Activated naive CD8-positive, alpha-beta T cell treated with anti-CD3 and anti-CD28 coated beads, Interleukin-2, amount 10 ng/mL, durations not matched to agents 7 days and 5 days (primary cell): ENCODE measurements at places on chromosomes 13 and 19.
A peak's percentile ranks its signal among the peaks of the same experiment; 100 is the strongest.

GRCh38 chr13:90919153-90919552, 428.3 kb upstream of the MIR17HG start:
- no peak for DNase-seq
- H3K27ac ChIP-seq = no peak overlapping the region
- no peaks in the 10 kb centered on the region for H3K36me3 ChIP-seq
- no peak overlapping the region for H3K4me3 ChIP-seq

DNA sequence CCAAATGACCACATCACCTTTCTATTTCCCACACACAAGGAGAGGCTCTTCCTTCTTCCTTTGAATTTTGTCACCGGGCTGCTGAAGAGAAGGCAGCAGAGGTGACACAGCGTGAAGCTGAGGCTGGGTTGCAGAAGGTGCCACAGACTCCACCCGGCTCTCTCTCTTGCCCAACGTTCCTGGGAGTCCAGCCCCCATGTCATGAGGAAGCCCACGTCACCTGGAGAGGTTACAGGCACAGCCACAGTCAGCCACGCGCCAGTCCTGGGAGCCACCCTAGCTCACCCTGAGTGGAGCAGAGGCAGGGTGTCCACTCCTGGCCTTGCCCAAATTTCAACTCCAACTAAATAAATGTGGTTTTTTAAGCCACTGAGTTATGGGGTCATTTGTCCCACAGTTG, 4.8 kb upstream of the TMEM255B start:
- H3K4me1 ChIP-seq = peaks cover 8% of the 10 kb centered on the region
- H3K27ac ChIP-seq = no peak overlapping the region
- H3K4me3 ChIP-seq = no peak overlapping the region

GRCh38 chr13:94972262-94972661, 259.9 kb upstream of the SOX21 start:
- peaks cover under 1% of the 10 kb centered on the region for H3K4me1 ChIP-seq
- no peaks in the 10 kb centered on the region for H3K36me3 ChIP-seq
- no peak overlapping the region for H3K27ac ChIP-seq
- no peak overlapping the region for H3K4me3 ChIP-seq
- no peak for DNase-seq
- peaks cover 32% of the 10 kb centered on the region for H3K27me3 ChIP-seq

- H3K27me3 ChIP-seq = peaks cover 3% of the 10 kb centered on the region
- no peak overlapping the region for H3K27ac ChIP-seq
- no peak overlapping the region for H3K4me3 ChIP-seq
- no peaks in the 10 kb centered on the region for H3K36me3 ChIP-seq
- no peak for DNase-seq
- no peaks in the 10 kb centered on the region for H3K4me1 ChIP-seq
Observed at GRCh38 chr13:66965181-66965580, 265.0 kb downstream of the PCDH9 start.

GRCh38 chr13:94711561-94712286, 621 bp downstream of the SOX21 start:
- no peaks in the 10 kb centered on the region for H3K36me3 ChIP-seq
- peak; percentile 57 for DNase-seq
- no peak overlapping the region for H3K27ac ChIP-seq
- peaks cover 83% of the 10 kb centered on the region for H3K27me3 ChIP-seq
- H3K4me3 ChIP-seq = peak overlapping the region; percentile 61
- H3K4me1 ChIP-seq = peaks cover 14% of the 10 kb centered on the region

DNA sequence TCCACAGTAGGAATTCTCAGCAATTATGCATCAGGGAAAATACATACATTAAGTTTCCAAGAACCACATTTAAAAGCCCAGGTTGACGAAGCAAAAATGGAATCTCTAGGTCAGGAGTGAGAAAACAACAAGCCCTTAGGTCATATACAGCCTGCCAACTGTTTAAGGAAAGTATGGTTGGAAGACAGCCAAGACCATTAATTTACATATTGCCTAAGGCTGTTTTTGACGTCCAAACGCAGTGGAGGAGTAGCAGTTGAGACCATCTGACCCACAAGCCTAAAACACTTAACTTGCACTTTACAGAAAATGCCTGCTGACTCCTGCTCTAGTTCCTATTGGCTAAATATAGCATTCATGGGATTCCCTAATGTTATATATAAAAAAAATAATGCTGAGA, 299.0 kb downstream of the ITGBL1 start:
- DNase-seq = no peak
- peaks cover 12% of the 10 kb centered on the region for H3K27me3 ChIP-seq
- no peaks in the 10 kb centered on the region for H3K4me1 ChIP-seq
- no peak overlapping the region for H3K4me3 ChIP-seq
- no peak overlapping the region for H3K27ac ChIP-seq
- no peaks in the 10 kb centered on the region for H3K36me3 ChIP-seq
